EL (cell line): ENCODE measurements at places on chromosomes 11 and 22.
A peak's percentile ranks its signal among the peaks of the same experiment; 100 is the strongest.

DNA sequence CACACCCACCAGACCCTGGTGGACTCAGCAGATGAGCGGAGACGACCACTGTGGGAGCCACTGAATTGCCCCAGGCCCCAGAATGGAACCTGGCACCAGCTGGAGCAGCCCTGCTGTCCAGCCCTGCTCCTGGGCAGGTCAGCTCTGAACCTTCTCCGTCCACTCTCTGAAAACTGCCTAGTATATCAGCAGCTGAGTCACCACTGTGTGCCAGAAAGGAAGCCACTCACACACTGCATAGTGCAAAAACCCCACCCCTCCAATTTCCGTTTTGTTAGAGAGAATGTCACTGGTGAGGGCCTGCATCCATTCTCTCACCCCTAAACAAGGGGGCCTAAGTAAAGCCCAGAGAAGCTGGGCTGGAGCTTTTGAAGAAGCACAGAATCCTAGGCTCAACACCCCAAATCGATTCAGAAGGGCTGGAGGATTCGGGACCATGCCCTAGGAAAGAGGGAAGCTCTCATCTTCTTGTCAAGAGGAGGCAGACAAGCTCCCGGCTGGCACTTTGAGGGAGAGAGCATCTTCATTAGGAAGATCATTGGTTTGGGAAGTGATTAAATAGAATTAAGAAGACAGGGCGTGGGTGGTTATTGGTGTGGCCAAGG lies 44.5 kb downstream of the GALNT18 start:
- DNase-seq: peak; percentile 28

DNA sequence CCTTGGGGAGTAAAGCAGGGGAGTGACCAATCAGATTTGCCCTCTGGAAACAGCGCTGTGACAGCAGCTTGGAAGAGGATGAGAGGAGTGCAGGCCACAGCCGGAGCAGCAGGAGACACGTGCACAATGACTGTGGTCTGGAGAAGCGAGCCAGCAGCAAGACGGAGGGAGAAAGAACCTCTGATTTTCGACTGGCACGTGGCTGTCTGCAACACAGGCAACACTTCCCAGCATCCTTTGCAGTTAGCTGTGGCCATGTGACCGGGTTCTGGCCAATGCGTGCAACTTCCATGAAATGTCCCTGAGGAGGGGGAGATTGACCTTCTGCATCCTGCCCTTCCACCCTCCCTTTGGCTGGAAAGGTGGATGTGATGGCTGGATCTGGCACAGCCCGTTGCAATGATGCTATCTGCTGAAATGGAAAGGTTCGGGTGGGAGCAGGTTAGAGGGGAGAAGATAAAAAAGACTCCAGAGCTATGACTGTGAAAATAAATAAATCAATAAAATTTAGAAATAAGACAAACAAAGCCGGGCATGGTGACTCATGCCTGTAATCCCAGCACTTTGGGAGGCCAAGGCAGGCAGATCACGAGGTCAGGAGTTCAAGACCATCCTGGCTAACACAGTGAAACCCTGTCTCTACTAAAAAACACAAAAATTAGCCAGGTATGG lies 15.6 kb downstream of the PLA2G6 start:
- no peak for DNase-seq

GRCh38 chr11:122918734-122919133 lies 36.2 kb downstream of the JHY start:
- no peak for DNase-seq

DNA sequence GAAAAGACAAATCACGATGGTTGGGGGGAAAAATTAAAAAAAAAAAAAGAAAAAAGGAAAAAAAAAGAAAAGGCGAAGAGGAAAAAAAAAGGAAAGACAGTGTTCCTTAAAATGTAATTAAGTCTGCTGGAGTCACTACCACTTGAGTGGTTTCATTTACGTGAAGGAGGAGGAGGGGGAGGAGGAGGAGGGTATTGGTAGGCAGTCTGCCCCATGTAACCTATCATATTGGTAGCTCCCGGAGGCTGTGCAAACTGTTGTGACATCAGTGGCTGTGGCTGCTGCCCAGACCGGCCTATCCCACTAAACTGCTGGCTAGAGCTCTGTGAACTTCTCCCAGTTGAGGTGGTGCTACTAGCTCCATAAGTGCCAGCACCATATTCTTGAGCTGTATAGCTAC lies 17.9 kb downstream of the KDELR3 start:
- no peak for DNase-seq

- DNase-seq: no peak
Measured at GRCh38 chr11:91625495-91625894, 599.1 kb upstream of the FAT3 start.

GRCh38 chr11:122439866-122440810 lies 215.4 kb upstream of the UBASH3B start:
- peak; percentile 3 for DNase-seq

GRCh38 chr22:19663821-19664355 lies 50.4 kb upstream of the SEPTIN5 start:
- peak; percentile 28 for DNase-seq

- DNase-seq: no peak
Measured at GRCh38 chr11:79294845-79295731, 145.7 kb downstream of the TENM4 start.

DNA sequence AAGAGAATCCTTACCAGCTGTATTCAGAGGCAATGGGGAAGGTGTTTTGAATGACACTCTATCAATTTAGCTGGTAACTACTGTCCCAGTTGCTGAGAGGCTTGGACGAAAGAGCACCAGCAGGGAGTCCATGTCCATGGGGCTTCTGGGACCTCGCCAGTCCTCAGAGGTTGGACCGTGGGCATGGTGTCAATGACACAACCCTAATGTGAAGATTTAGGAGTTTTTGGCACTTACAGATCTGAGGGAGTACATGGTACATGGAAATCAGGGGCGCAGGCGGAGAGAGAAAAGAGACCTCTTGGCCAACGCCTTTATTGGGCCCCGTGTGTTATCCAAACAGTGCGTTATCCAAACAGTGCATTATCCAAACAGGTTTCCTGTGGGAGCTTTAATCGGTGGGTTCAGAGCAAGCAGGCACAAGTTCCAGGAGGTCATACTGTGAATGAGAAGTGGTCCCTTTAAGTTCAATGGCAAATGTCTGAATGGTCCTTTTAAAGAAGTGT lies 169.1 kb upstream of the B3GAT1 start:
- no peak for DNase-seq

- DNase-seq: no peak
Measured at GRCh38 chr11:91763331-91763730, 461.3 kb upstream of the FAT3 start.

DNA sequence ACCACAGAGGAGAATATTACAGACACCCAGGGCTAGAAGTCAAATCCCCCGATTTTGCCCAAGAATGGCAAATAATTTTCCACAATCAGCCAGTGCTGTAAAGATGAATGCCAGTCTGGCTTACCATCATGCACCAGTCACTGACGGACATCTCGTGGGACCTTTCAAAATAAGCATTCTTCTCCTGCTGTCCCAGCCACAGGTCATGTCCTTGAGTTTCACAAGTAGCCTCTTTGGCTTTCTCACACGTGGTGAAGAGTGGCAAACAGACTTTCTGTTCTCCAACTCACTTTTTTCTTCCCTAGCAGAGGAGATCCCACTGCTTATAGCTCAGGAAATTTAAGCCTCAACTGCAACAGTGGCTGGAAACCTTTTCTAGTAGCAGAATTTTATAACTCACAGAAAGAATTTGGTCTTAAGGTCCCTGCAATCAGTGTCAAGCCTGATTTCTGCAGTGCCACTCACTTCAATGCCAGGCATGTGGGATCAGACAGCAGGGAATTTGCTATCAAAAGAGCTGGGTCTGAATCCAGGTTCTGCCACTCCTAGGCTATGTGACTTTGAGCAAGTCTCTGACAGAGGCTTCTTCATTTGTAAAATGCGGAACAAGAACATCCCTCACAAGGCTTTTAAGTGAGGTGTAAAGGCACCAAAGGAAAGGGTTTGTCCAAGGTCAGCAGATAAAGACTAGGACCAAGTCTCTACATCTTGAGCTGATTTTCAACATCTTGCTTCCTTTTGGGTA lies 3.6 kb downstream of the PIK3IP1 start:
- DNase-seq: no peak

GRCh38 chr11:71399341-71399740 lies 48.9 kb downstream of the DHCR7 start:
- DNase-seq: no peak

GRCh38 chr11:95305705-95306104 lies 74.7 kb upstream of the SESN3 start:
- no peak for DNase-seq

DNA sequence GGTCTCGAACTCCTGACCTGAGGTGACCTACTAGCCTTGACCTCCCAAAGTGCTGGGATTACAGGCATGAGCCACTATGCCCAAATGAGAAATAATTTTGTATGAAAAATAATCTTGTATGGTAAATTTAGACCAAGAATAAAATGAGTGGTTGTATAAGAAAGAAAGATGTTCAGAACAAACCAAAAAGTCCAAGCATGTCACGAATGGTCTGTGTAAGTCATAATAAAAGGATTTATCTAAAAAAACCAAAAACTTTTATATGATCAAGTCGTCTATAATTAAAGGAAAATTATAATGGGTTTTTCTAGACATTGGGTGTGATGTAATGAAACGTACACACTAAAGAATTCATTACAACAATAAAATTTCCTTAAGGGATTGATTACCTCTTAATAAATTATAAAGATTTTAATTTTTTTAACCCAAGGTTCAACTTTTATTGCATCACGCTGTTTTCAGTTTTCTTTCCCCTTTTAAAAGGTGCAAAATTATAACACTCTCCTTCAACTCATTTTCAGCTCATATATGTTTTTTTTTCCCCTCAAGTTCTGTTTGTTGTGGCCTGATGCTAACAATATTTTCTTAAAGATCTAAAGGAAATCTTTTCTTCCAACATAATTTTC lies 8.9 kb upstream of the AQP11 start:
- DNase-seq: peak; percentile 34

DNA sequence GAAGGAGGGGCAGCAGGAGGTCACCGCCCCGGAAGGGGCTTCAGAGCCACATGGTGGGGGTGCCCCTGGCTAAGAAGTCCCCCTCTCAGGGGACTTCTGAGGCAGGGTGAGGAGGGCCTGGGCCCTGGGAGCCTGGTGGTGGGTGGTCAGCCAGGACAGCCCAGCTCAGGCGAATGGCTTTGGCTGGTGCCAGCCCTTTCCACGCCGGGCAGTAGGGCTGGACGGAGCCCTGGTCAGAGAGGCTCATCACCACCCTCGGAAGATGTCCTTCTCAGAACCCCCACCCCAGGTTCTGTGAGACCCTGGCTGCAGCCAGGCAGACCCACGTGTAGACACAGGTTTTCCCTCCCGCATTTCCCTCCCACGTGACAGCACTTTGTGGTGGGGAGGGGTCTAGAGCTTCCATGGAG lies 35.9 kb downstream of the OSBPL5 start:
- no peak for DNase-seq

DNA sequence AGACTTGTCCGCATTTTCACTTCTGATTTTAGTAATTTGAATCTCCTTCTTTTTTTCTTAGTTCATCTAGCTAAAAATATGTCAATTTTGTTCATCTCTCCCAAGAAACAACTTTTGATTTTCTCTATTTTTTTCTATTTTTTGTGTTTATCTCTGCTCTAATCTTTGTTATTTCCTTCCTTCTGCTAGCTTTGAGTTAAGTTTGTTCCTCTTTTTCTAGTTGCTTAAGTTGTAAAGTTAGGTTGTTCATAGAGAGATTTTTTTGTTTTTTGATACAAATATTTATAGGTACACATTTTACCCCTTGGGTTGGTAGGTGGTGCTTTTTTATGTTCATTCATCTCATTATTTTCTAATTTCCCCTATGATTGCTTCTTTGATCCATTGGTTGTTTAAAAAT lies 22.1 kb upstream of the XKR3 start:
- no peak for DNase-seq

- DNase-seq: no peak
Measured at GRCh38 chr22:37026325-37026724, 6.8 kb downstream of the MPST start.

GRCh38 chr11:76096552-76096951 lies 109.8 kb downstream of the WNT11 start:
- DNase-seq: no peak

DNA sequence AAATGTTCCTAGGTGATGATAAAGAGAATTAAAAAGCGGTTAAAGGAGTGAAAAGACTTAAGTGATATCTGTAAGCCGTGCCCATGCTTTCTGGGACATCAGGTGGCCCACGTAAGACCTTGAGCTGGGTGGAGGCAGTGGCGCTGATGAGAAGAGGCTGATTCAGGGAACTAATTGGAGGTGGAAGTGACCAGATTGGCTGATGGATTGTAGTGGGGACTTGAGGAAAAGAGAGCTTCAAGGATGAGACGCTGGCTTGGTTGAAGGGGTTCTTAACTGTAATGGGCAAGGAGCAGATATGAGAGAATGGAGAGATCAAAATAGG lies 69.1 kb upstream of the EP300 start:
- no peak for DNase-seq

DNA sequence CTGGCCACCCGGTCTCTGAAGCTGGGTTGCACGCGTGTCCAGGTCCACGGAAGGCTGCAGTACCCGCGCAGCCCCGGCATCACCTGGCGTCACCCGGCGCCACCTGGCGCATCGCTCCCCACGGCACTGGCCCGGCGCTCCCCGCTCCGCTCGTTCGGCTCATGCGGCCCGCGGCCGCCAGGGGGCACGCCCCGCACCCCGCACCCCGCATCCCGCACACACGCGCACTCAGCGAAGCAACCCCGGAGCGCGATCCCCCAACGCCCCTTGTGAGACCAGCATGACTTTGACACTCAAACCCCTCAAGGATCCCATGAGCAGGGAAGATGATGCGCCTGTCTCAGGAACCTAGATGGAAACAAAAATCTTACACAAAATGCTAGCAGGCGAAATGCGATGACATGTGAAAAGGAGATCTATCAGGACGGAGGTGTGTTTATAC lies 11.9 kb downstream of the B3GNT6 start:
- DNase-seq: peak; percentile 19

GRCh38 chr22:49497266-49497665 lies 330.4 kb downstream of the BRD1 start:
- no peak for DNase-seq

DNA sequence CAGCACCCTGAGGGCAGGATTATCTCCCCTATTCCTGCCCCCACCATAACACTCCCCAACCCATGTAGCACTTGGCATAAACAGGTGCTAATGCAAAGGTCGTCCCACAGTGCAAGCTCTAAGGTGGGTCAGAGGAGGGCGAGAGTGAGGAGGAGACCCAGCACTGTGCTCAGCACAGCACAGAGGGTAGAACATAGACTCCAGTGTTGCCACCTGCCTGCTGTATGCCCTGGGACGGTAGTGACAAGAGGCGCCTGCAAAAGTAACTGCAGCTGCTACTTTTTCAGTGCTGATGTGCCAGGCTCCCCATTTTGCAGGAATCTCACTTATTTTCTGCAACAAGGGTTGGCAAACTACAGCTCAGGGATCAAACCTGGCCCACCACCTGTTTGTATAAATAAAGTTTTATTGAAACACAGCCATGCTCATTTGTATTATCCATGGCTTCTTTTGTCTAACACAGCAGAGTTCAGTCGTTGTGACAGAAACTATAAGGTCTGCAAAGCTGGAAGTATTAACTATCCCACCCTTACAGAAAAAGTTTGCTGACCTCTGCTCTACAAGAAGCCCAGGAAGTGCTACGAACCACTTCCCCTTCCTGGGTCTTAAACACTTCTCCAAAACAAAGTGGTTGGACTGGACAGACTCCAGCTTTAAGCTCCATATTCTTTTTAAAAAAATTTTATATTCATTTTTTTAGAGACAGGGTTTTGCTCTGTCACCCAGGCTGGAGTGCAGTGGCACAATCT lies 16.9 kb upstream of the CDC42BPG start:
- no peak for DNase-seq
